ENCODE measurements at places on chromosomes 7 and 10.
A peak's percentile ranks its signal among the peaks of the same experiment; 100 is the strongest.

- no peak for DNase-seq
These were observed 106.4 kb upstream of the TCF7L2 start for GRCh38 chr10:112843623-112844022.

DNA sequence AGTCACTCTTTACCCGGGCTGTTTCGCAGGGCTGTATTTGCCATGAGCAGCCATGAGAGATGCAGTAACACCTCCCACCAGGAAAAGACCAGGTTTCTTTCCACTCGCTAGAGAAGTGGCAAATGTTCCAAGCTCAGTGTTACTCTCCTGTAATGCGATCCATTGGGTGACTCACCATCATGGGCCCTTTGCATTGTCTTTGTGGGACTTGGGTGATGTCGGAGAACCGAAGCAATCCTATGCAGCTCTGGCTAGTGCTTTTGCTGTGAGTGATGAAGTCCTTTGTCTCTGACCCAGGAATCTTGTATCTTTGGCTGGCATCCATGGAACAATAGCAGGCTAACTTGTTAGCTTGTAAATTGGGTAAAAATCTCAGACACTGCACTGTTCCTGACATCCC is 40.0 kb downstream of the GHRHR start:
- DNase-seq: no peak

GRCh38 chr10:101878869-101879268 is 35.3 kb upstream of the KCNIP2 start:
- DNase-seq: no peak

DNA sequence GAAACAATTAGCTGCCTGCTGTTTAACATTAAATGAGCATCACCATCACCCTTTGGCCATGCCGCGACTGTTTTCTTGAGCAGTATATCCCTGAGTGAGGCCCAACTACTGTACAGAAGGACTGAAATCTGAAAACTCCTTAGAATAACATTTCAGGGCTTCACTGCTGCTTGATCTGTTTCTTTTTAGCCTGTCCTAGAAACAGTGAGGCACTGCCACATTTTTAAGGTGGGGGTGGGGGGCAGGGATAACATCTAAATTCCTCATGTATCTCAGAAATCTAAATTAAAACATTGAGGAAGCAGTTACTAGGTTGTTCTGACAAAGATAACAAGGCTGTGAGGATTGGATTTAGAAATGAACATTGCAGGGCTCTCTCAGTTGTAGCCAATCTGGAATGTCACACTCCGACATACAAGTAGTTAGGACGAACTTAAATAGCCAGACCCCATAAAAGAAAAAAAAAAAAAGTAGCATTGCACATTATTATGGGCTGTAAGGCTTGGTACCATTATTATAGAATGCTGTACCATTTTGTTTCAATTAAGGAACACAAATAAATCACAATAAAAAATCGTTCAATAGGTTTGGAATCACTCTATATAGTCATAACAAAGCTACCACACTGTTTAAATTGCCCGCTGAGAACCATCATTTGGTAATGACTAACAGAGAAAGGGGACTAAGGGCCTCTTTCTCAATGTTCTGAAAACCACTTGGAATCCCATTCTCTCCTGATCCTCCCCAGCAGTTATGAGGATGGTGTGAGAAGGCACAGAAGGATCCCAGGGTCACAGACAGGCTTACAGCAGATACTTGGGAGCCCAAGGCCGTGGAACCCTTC is 256.1 kb downstream of the INHBA start:
- no peak for DNase-seq

DNA sequence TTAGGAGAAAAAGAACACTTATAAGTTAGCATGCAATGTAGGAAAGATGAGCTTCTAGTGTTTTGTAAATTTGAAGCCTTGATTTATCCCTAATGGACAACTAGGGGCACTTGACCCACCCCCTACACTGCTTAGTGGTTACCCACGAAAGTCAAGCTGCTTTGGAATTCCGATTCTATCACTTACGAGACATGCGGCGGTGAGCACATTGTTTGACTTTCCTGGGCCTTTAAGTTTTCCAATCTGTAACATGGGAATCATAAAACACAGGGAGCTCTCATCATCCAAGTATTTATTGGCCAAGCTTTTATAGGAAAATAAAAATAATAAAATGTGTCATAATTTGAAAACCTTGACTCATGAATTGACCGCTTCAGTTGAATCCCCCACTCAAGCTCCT is 78.7 kb upstream of the PDK4 start:
- no peak for DNase-seq

- DNase-seq: no peak
These were observed 14.3 kb downstream of the ADCY1 start for GRCh38 chr7:45588466-45588865.

DNA sequence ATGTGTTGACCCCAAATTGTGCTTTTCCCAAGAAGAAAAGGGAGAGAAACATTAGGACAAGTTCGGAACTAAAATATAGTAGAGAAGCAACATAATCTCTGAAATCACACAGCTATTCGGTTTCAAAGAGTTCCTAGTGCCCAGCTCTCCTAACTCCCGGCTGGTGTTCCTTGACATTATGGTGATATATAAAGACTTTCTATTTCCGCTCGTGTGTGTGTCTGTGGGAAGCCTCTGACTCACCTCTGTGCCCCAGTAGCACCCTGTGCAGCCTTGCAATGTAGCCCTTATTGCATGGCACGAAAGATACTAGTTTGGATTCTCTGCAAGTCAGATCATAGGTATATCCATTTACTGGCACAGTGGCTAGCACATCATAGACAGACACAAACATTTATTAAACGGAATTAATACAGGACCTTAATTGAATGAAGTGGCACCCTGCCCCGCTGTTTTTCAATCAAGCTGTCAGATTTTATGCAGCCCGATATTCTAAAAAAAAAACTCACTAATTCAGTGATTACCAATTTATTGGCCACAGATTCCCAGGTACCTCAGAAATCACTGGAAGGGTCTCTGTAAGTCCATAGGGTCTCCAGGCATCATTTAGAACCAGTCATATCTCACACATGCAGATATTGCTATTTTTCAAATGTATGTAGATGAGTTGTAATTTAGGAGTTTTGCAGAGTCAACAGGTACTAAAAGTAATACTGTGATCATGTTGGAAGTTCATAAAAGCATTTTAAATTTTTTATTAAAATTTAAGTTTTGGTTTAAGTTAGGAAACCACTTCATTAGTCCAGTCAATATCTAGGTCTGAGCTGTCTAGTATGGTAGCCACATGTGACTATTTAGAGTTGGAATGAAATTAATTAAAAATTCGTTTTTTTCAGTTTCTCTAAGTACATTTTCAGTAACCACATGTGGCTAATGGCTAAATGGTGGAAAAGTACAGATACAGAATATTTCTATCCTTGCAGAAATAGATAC is 43.3 kb downstream of the SFTPD start:
- no peak for DNase-seq

DNA sequence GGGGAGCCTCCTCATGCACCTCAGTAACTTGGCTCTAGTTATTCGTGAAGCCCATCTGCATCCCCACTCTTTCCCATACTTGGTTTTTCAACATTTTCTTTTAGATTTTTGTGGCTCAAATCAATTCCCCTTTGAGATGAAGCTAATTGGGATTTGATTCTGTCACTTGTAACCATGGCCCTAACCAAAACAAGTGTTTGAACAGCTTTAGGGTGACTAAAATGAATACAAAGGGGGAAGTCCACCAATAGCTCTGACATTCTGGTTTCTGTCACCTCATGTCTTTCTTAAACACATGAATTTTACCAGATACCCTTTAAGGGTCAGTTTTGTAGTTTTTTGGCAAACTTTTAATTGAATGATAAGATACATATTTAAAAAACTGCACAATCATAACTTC is 87.0 kb downstream of the PCGF5 start:
- DNase-seq: no peak

DNA sequence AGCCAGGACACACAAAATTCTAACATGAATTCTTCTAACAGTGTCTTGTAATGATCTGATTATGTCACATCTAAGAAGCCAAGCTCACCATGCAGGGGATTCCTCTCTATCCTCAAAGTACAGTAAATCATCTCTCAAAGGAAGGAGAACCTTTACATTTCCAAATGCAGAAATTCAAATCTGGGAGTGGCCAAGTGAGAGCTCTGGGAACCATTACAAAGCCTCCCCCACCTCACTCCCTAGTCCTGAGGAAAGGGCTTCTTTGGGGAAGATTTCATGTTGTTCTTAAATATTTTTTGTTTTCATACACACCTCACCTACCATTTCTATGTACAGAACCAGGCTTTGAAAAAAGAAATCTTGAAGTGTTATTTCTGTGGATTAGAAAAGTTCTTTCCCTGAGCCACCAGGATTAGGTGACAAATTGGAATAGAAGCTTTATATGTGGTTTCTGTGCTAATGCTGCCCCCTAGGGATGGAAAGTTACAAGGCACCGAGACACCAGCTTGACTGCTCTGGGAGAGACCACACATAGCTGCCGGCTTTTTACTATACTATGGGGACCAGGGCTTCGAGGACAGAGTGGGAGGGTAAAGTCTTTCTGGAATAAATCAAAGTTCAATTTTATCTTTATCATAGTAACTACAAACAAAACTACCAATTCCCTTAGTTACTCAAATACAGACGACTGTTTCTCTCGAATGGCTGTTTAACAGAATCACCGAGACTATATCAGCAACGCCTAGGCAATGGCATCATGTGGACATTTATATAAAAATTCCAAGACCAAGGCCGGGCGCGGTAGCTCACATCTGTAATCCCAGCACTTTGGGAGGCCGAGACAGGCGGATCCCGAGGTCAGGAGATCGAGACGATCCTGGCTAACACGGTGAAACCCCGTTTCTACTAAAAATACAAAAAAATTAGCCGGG is 116.1 kb downstream of the RNF216 start:
- DNase-seq: peak; percentile 65

DNA sequence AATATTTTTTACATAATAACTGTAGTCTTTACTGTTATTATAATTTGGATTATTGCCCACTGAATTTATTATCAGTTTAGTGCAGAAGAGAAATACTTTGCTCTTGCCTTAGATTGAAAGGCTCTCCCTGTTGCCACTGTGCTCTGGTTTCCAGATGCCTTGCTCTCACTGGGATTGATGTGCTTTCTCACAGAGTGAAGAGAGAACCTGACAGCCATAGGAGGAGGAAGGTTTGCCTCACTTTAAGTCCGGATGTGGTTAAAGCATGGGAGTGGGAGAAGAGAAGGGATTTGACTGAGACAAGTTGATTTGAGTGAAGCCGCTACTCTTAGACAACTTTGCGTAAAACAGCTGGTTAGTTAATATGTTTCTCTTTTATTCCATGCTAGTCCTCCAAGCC is 68.2 kb upstream of the RPA3 start:
- DNase-seq: no peak

DNA sequence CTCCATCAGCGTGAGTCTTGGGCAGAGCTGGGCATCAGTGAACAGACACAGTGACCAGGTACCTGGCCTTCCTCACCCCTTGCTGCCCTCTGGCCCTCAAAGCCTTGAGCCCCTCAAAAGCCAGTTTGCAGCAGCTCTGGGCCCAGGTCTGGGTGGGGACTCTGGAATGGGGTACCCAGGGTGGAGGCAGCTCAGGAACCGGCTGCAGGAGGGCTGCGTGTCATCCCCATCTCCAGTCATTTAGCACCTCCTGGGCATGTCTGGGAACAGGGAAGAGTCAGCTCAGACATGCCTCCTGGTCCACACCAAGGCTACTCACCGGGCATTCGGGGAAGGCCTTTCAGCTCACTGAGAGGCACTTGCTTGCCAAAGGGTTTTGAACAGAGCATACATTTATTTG is 503.3 kb downstream of the TCERG1L start:
- no peak for DNase-seq

- DNase-seq: no peak
These were observed 144.5 kb upstream of the TMEM72 start for GRCh38 chr10:44766631-44767030.

DNA sequence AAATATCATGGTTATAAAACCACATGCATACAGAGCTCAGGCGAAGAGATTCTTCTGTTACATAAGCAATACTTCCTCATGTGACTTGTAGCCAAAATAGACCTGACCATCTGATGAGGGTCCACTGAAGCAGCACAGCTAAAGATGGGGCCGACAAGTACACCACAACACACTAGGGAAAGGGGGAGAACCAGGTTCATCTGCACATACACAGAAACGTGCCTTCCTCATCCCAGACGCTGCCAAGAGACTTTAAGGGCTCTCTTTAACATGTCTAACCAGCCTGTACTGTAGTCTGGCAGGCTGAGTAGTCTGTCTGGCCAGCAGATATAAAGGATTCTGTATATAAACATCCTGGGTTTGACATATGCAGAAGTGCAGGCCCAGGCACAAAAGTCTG is 30.3 kb downstream of the ERCC6 start:
- DNase-seq: no peak

DNA sequence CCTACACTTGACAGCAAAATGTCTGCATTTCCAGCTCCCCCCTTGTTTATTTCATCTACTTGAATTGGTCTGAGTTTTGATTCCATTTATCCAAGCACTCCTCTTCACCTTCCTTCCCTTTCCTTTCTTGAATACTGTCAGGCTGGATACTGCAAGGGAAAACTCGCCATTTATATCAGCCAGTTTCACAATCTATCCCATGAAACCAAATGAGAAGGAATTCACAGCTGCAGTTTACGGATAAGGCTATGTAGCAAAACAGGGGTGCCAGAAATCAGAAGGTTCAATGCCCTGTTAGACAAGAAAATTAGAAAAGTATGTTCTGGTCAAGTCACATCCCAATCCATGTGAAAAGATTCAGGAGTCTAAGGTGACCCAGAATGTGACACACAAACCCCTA is 28.1 kb downstream of the CCDC6 start:
- DNase-seq: no peak

GRCh38 chr7:44846816-44847508 is 925 bp downstream of the H2AZ2 start:
- no peak for DNase-seq

DNA sequence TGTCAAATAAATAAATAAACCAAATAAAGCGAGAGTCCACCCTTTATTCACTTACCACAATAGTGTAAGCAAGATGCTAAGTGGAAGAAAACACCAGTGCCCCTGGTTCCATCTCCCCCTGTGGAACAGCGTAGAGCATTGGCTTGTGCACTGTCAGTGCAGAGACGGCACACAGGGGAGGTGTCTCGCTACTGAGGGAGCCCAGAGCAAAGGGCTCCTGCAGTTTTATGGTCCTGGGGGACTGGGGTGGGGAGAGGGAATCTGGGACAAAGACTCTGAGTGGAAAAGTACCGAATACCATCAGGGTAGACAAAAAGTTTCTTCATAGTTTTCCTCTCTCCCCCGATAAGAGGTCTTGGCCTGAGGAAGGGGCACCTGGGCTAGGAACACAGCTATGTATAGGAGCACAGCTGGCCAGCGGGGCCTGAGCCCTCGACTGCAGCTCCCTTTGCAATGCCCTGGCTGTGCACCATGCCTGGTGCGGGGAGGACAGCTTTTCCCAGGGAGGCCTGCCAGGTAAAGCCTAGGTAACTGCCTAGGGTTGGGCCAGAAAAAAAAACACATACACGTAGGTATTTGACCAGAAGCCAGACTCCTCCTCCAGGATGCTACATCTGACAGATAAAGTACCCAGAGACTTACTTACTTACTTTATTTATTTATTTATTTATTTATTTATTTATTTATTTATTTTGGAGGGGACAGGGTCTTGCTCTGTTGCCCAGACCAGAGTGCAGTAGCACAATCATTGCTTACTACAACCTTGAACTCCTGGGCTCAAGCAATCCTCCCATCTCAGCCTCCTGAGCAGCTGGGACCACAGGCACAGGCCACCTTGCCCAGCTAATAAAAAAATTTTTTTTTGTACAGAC is 88.8 kb upstream of the KIF5B start:
- DNase-seq: no peak
